ENCODE measurements at places on chromosomes 12 and 14.

GRCh38 chr12:108823804-108824203, 33.6 kb downstream of the SSH1 start:
- no peak for DNase-seq

GRCh38 chr14:73788317-73788598, 63.4 kb upstream of the PTGR2 start:
- DNase-seq = no peak

GRCh38 chr12:116266631-116267349, 10.7 kb downstream of the MED13L start:
- DNase-seq = no peak

DNA sequence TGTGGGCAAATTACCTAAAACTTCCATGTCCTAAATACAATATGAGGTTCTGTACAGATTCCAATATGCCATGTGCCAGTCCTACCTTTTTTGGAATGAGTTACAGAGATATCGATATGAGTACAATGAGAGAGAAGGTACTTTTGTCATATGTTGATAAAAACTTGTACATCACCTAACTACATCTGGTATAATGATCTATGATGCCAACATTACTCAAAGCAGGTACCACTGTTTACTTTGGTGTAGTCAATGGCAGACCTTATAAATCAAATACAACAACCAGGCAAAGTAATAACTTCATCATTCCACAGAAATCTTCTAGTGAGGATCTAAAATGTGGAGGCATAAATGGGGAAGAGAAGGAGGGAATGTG, 12.7 kb downstream of the TEP1 start:
- no peak for DNase-seq

DNA sequence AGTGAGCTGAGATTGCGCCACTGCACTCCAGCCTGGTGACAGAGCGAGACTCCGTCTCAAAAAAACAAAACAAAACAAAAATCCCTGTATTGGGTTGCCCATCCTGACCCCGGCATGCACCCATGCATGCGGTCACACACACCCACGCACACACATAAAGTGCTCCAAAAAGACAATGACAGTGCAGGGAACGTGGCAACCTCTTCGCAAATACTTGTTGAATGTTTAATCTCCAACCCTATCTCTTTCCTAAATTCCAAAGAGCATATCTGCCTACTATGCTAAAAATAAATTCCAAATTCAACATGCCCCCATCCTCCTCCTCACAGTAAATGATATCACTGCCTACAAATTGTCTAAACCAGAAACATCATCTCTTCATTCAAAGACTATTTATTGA, 13.5 kb downstream of the SLC7A7 start:
- no peak for DNase-seq

GRCh38 chr12:96658075-96658474, 168.7 kb downstream of the CFAP54 start:
- no peak for DNase-seq

- no peak for DNase-seq
Observed at GRCh38 chr12:8866429-8866828, 44.0 kb downstream of the A2ML1 start.

GRCh38 chr12:132606466-132606865, 3.9 kb downstream of the LRCOL1 start:
- DNase-seq = no peak

GRCh38 chr14:68124979-68125731, 305.6 kb downstream of the RAD51B start:
- DNase-seq = no peak

GRCh38 chr12:54701940-54702592, 53.9 kb upstream of the DCD start:
- DNase-seq = no peak

All from activated CD4-positive, alpha-beta memory T cell treated with anti-CD3 and anti-CD28 coated beads, Interleukin-2, amount 10 ng/mL, durations not matched to agents 7 days and 5 days (primary cell).